A172 (cell line): ENCODE measurements at places on chromosomes 11 and 22. TPM values are rescaled to one million over a fixed set of nuclear protein-coding genes. Genes with fewer than 3 reads are reported as not detected.

GRCh38 chr11:121606354-121606753, 153.6 kb upstream of the SORL1-AS1 start:
- DNase-seq = peak; percentile 28

DNA sequence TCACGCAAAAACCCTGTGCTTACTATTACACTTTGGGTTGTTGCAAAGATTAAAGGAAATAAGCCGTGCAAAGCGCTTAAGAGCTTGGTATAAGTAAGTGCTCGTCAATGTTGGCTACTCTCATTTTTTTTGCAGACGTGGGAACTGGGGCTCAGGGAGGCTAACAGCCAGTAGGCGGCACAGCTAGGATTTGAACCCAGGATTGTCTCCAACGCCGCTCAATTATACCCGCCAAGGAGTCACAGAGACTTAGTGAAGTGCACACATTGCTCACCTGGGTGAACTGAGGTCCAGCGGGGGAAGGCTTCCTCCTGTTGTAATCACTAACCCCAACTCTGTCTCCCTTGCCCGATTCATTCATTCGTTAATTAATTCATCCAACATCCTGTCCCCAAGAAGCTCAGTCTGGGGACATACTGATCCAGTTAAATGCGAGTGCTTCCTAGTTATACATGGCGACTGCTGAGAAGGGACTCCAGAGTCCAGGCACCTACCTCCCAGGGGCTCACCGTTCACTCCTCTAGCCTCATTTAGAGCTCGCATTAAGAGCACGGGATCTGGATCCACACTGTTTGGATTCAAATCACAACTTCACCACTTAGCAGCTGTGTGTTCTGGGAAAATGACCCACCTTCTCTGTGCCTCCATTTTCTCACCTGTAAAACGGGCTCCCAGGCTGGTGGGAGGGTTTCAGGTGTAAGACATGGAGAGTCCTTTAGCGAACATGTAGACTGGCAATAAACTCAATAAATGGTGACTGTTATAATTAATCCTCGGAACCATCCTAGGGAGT, 838 bp upstream of the MTFP1 start:
- DNase-seq = no peak

DNA sequence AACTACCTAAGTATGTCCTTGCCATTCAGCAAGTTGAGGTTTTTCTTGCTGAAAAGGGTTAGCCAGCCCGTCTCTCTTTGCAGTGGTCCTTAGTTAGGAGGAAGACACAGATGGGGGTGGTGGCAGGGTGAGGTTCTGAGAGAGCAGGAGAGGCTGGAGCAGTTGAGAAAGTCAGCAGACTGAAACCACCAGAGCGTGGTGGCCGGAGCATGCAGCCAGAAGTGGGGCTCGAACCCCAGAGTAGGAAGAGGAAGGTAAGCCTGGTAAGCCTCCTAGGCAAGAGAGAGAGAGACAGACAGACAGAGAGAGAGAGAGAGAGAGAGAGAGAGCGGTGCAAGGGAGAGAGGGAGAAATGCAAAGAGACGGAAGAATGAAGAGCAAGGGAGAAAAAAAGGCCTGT, 9.2 kb upstream of the SCN4B start:
- no peak for DNase-seq

DNA sequence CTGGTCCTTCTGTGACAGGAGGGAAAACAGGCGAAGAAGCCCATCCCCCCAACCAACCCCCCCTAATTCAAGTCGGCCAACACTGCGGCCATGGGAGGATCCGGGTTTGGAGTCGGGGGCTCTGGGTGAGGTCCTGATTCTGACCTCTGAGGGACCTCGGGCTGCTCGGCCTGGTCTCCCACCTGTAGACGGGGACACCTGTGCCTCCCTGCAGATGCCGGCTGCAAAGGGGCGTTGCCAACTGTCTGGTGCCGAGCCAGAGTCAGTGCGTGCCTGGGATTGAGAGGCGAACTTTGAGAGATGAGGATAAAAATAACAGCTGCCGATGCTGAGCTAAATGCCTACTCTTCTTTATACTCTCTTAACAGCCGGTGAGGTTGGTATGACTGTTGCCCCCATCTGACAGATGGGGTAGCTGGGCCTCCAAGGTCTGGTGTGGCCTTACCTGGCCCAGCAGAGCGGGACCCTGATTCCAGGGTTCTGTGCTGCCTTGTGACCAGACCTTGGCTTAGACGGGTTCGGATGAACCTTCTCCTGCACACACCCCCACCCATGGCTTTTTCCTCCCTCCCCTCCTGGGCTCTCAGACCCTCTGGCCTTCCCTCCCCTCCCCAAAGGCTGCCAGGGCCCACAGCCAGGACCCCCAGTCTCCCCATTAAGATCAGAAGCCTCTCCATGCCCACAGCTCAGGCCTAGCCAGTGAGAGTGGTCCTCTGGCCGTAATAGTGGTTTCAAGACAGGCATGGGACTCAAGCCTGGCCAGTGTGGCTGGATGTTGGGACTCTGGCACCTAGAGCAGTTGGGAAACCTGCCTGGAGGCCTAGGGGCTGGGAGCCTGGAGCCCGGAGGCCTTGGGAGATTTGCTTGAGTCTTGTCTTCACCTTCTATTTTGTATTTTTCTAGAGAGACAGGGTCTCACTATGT, 41.7 kb downstream of the KCNJ4 start:
- DNase-seq = no peak

DNA sequence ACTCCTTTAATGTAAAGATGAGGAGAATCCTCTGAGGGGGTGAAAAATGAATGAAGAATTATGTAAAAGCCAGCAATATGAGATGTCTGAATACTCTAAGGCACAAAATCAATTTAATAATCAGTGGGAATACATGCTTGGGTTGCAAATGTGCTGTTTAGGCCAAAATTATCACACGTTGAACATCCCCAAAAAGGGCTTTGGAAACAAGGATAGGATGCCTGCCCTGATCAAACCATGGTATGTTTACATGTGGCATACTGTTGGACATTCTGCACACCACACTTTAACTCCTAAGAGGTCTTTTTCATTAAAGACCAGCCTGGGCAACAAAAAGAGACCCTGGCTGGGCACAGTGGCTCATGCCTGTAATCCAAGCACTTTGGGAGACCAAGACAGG, 26.3 kb downstream of the F2 start:
- DNase-seq = no peak

The SCGB1A1 gene
- total RNA-seq = not detected in 2 replicates

The ACO2 gene
- total RNA-seq = 34.3 and 41.2 TPM in 2 replicates
